Stimulated activated CD4-positive, alpha-beta T cell treated with anti-CD3 and anti-CD28 coated beads, Interleukin-4, amount 100 ng/mL, for 24 hours (primary cell): ENCODE measurements at places on chromosomes 5 and 9.

GRCh38 chr9:928363-929042 is 48.0 kb upstream of the DMRT3 start:
- DNase-seq = no peak

DNA sequence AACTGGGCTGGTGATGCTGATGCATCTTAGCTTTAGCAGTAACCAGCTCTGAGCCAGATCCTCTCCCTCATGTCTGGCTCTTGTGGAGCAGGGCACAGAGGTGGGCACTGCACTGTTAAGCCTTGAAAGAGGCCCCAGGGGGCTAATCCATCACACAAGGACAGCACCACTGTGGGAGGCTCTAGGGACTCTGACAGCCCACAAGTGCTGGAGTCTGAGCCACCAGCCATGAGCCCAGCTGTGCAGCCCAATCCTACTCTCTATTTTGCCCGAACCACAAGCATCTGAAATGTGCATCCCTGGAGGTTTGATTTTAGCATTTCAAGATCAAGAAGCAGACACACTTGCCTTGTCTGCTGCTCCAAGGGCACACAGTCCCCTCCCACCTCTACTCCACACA is 407.1 kb upstream of the TRPC7 start:
- DNase-seq = no peak

GRCh38 chr9:130321539-130321938 is 56.0 kb downstream of the HMCN2 start:
- no peak for DNase-seq

DNA sequence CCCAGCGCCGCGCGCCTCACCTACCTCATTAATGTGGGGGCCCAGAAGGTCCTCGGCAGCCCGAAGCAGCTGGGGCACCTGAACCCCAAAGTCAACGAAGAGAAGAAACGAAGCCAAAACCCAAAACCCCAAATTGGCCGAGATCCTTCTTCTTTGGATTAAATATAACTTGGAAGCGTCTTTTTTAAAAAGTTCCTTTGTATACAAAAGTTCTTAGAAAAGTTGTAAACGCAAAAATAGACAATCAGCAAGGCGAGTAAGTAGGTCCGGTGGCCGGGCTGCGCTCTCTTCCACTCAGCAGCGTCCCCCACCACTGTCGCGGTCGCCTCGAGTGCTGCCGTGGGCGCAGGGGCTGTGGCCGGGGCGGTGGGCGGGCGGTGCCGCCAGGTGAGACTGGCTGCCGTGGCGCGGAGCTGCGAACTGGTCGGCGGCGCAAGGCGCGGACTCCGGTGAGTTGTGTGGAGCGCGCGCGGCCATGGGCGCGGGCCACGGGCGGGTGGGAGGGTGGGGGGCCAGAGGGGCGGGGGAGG is 360 bp downstream of the KLF4 start:
- no peak for DNase-seq

DNA sequence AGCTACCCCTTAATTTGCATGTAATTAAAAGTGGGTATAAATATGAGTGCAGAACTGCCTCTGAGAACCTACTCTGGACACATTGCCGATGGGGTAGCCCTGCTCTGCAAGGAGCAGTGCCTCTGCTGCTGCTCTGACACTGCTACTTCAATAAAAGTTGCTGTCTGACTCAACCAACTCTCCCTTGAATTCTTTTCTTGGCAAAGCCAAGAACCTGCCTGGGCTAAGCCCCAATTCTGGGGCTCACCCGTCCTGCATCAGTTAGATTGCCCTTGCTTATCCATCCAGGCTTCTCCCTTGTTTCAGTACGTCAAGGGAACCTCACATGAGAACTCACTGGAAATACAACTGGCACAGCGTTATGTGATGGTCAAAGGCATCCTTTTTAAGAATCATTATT is 44.1 kb downstream of the FBXL7 start:
- DNase-seq = no peak

- DNase-seq = no peak
Observed at GRCh38 chr9:70954126-70954525, 167.3 kb downstream of the TRPM3 start.

GRCh38 chr5:90095292-90096060 is 314.1 kb downstream of the CETN3 start:
- DNase-seq = no peak

DNA sequence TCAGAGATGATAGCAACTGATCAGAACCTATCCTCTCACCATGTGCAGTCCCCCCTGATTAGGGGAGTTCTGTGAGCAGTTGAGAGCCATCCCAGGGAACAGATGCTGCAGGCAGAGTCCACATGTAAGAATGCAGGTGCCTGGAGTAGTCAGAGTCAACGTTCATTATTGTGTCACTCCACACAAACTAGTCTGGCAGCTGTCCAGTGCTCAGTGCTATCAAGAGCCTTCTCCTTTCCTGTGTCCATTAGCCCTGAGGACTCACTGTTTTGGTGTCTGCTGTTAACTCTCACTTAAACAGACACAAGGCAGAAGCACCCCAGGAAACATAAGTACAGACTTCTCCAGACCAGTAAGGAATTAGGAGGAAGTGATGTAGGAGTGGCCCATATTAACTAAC is 2.5 kb downstream of the SH3TC2 start:
- DNase-seq = no peak

GRCh38 chr5:157130925-157131324 is 11.7 kb downstream of the MED7 start:
- DNase-seq = no peak

DNA sequence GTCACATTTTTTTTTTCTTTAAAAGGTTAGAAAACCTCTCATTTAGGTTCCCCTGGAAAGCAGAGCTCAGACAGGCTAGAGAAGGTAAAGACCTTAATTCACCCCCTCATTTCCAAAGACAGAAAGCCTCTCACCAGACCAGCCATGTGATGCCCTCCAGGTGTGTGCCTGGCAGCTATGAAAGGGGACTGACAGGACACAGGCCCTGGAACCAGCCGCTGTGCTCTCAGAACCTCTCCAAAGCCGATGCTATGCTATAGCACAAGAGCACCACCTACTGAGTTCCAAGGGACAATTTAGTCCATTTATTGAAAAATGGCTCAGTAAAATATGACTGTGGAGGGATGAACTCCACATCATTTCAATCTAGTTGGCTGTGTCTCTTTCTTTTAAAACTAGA is 48.8 kb downstream of the FANCC start:
- DNase-seq = no peak

DNA sequence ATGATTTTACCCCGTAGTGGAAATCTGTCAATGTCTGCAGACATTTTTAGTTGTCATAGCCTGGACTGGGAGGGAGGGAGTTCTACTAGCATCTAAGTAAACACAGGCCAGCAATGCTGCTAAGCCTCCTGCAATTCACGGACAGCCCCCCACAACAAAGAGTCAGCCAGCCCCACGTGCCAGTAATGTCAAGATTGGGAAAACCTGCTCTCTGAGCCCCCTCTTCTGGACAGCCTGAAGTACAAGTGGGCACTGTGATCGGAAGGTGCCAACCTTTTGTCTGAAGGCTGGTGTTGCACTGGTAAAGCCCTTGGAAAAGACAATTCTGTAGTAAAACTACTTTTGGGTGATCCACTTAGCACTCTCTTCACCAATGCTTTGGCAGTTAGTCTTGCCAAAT is 154.5 kb downstream of the TARS1 start:
- no peak for DNase-seq

GRCh38 chr5:180594311-180595045 is 3.2 kb upstream of the SCGB3A1 start:
- no peak for DNase-seq

DNA sequence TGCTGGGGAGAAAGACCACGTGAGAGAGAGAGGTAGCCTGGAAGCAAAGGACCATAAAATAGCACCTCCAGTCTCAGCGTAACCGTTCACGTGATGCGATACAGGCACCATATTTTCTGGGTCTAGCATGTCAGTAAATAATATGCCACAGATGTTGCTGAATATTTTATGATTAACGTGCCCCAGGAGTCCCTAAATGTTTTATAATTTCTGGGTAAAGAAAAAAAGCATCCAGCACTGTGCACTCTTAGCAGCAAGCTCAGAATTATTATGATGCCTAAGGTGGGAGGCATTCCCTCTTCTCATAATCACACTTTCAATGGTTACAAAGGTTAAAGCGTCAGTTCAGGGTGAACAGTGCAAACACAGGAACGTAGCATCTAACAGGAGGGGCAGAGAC is 121.8 kb downstream of the CAVIN4 start:
- DNase-seq = no peak

GRCh38 chr5:42636946-42637345 is 119.7 kb upstream of the CCDC152 start:
- no peak for DNase-seq

DNA sequence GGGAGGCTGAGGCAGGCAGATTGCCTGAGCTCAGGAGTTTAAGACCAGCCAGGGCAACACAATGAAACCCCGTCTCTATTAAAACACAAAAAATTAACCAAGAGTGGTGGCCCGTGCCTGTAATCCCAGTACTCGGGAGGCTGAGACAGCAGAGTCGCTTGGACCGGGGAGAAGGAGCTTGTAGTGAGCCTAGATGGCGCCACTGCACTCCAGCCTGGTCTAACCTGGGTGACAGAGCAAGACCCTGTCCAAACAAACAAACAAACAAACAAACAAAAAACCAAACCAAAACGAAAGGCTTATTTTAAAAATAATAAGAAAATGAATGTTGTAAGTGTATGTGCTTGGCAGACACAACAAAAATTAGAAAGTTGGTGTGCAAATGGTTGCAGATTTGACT is 536.3 kb upstream of the PTPRD start:
- DNase-seq = no peak

- no peak for DNase-seq
Observed at GRCh38 chr9:8845376-8845775, 1045.8 kb upstream of the DMAC1 start.

DNA sequence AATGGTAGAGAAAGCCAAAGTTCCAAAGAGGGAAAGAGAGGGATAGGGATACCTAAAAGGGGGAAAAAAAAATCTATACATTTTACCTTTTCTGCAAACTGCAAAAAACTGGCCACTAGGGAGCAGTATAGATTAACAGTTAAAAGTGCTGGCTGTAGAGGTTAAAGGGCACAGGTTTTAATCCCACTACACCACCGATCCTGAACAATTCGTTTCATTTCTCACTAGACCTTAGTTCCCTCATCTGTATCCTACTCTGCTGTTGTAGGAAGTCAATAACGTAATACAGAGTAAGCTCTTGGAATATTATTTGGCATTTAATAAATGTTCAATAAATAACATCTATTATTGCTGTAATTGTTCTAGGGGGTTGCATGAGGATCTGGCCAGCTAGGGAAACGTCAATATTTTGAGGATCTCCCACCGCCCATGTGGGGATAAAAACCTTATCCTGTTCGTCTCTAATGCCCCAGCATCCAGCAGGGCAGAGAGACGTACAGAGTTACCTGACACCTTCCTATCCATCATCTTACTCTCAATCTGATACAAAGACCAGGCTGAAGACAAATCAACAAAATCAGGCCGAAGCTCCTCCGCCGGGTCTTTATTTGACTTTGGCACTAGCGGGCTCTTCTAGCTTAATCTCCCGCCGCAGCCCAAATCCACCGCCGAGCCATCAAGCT is 757 bp downstream of the CDC26 start:
- peak; percentile 54 for DNase-seq

DNA sequence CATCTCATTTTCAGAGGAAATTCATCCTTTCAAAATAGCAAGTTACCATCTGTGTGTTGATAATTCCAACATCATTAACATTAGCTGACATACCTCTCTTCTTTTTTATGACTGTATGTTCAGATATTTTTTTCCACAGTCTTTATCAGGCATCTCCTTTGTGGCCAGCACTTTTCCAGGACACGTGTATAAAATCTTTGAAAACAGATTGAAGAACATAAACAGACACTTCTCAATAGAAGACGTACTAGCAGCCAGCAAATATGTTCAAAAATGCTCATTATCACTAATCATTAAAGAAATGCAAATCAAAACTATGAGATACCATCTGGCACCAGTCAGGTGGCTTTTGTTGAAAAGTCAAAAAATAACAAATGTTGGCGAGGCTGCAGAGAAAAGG is 734.3 kb downstream of the SEMA5A start:
- DNase-seq = no peak

DNA sequence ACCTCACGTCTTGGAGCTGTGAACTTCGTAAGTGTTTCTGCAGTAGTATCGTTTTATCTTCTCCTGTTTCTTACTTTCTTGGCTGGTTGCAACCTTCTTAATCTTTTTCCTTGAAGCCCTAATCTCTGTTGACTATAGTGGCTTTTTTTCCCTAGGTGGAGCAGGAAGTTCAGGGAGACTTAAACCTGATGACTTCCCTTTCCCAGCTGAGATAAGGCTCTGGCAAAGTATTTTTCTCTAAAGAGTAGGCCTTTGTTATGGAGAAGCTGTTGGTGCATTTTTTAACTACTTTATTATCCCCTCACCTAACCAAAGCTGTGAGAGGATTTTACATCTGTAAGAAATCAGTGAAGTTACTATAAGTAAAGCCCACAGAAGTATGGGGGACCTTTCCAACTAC is 723.1 kb upstream of the RIOK2 start:
- DNase-seq = no peak

DNA sequence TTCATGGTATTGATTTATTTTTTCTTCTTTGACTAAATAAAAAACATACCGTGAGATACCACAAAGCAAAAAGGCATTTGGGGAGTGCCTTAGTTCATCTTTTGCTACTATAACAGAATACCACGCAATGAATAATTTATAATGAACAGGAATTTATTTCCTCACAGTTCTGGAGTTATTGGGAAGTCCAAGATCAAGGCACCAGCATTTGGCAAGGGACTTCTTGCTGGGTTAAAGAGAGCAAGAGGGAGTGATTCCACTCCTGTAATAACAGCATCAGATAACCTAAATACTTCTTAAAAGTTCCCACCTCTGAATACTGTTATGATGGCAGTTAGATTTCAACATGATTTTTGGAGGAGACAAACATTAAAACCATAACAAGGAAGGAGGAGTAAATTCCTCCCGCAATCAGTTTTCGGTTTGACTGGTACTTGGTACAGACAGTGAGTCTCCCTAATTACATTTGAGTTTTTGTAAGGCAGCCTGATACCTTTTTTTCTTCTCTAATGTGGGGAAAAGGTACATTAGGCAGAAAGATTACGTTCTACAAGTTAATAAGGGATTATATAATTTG is 8.8 kb upstream of the OMD start:
- no peak for DNase-seq

- DNase-seq = no peak
Observed at GRCh38 chr5:67255881-67256280, 59.3 kb upstream of the CD180 start.

GRCh38 chr5:147360816-147361215 is 126.0 kb downstream of the STK32A start:
- no peak for DNase-seq

GRCh38 chr5:74251141-74252035 is 389.1 kb downstream of the ENC1 start:
- DNase-seq = no peak

GRCh38 chr5:59905188-59905587 is 11.7 kb upstream of the PDE4D start:
- no peak for DNase-seq

GRCh38 chr9:105881021-105881420 is 186.7 kb downstream of the TMEM38B start:
- no peak for DNase-seq

DNA sequence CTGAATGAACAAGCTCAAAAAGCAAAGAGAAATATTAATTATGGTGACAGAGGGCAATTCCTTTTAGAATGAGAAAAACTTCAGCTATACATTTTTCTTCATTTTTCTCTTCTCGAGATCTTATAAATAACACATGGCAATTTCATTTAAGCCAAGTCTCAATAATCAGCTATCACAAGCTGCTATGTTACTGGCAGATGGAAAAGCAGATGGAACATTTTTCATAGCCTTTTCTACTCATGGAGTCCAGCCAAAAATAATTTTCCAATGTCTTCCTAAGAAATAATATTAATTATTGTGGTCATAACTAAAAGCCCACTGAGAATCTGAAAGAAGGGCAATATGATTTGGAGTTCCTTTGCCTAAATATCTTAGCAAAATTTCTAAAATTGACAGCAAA is 35.6 kb downstream of the SKIC3 start:
- DNase-seq = no peak
